Activated CD4-positive, alpha-beta T cell treated with anti-CD3 and anti-CD28 coated beads for 36 hours (primary cell): ENCODE measurements at places on chromosomes 2 and 18.

GRCh38 chr2:50952596-50952995 is 79.3 kb downstream of the NRXN1 start:
- H3K4me3 ChIP-seq = no peak overlapping the region
- H3K27me3 ChIP-seq = no peaks in the 10 kb centered on the region

- no peak overlapping the region for H3K27ac ChIP-seq
- peak overlapping the region; percentile 15 for H3K4me3 ChIP-seq
- peaks cover 13% of the 10 kb centered on the region for H3K4me1 ChIP-seq
- DNase-seq = no peak
These were observed 674 bp downstream of the EVX2 start for GRCh38 chr2:176082824-176083751.

- DNase-seq = no peak
- peaks cover 92% of the 10 kb centered on the region for H3K4me1 ChIP-seq
- no peak overlapping the region for H3K4me3 ChIP-seq
- H3K27ac ChIP-seq = no peak overlapping the region
- no peaks in the 10 kb centered on the region for H3K27me3 ChIP-seq
- peaks cover 40% of the 10 kb centered on the region for H3K36me3 ChIP-seq
These were observed 16.0 kb downstream of the ACTR3 start for GRCh38 chr2:113905886-113906285.

GRCh38 chr18:26470011-26470637 is 78.2 kb downstream of the KCTD1 start:
- H3K27me3 ChIP-seq = no peaks in the 10 kb centered on the region
- no peak overlapping the region for H3K4me3 ChIP-seq
- H3K27ac ChIP-seq = no peak overlapping the region
- DNase-seq = no peak
- no peaks in the 10 kb centered on the region for H3K36me3 ChIP-seq
- no peaks in the 10 kb centered on the region for H3K4me1 ChIP-seq

DNA sequence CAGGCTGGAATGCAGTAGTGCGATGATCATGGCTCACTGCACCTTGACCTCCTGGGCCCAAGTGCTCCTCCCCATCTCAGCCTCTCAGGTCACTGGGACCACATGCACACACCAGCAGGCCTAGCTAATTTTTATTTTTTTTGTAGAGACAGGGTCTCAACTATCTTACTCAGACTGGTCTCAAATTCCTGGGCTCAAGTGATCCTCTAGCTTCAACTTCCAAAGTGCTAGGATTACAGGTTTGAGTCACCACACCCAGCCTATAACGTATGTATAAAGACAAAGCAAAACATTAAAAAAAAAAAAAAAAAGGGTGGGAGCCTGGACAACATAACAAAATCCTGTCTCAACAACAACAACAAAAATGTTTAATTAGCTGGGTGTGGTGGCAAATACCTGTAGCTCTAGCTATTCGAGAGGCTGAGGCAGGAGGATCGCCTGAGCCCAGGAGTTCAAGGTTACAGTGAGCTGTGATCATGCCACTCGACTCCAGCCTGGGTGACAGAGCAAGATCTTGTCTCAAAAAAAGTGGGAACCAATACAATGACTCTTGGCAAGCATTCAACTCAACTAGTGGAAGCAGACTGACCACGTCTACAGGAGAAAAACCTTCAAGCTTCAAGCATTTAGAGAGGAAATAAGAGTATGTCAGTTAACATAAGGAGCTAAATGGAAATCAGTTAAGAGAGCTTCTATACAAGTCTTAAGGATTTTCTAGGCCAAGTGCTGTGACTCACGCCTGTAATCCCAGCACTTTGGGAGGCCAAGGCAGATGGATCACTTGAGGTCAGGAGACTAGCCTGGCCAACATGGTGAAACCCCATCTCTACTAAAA is 2.6 kb downstream of the GTF3C2 start:
- peaks cover 26% of the 10 kb centered on the region for H3K36me3 ChIP-seq
- H3K4me3 ChIP-seq = peak overlapping the region; percentile 28
- DNase-seq = no peak
- peaks cover 53% of the 10 kb centered on the region for H3K4me1 ChIP-seq

- no peaks in the 10 kb centered on the region for H3K4me1 ChIP-seq
- H3K27me3 ChIP-seq = peaks cover 2% of the 10 kb centered on the region
- no peaks in the 10 kb centered on the region for H3K36me3 ChIP-seq
- no peak overlapping the region for H3K27ac ChIP-seq
These were observed 688.0 kb upstream of the ZEB2 start for GRCh38 chr2:145207884-145208283.

DNA sequence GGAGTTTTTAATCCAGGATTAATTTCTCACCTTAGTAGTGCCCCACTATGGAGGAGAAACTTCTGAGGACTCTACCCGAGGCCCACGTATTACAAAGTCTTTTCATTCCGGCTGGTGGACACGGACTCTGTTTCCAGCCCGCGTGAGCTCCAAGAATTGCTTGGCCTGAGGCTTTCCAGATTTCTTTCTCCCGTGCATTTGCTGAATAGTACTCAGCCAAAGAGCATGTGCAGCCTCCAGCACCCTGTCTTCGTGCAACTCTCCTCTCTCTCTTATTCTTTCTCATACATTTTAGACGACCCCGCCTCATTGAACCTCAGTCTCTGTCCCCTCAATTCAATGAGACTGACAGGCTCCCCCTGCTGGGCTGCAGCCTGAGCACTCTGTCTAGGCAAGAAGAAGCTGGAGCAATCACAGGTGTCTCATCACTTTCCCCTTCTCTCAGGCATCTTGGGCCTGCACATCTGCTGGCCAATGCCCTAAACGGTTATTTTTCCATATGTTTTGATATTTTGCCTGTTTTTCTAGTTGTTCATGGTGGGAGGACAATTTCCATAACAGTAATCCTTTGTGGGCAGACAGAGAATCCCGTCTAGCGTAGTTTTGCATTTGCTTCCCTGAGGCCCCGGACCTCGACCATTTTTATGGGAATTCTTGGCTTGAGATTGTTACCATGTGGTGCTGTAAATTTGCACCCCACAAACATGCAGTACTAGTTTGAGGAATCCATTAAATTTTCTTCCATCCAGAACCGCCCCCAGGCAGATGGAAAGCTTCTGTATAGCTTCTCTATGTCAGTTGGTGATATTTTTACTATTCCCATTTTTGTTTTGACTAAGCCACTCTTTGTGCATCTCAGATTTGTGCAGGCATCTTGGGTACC is 50.1 kb upstream of the LPIN2 start:
- no peaks in the 10 kb centered on the region for H3K27me3 ChIP-seq
- no peaks in the 10 kb centered on the region for H3K36me3 ChIP-seq
- peak overlapping the region; percentile 2 for H3K4me3 ChIP-seq
- DNase-seq = peak; percentile 88
- peaks cover 65% of the 10 kb centered on the region for H3K4me1 ChIP-seq

DNA sequence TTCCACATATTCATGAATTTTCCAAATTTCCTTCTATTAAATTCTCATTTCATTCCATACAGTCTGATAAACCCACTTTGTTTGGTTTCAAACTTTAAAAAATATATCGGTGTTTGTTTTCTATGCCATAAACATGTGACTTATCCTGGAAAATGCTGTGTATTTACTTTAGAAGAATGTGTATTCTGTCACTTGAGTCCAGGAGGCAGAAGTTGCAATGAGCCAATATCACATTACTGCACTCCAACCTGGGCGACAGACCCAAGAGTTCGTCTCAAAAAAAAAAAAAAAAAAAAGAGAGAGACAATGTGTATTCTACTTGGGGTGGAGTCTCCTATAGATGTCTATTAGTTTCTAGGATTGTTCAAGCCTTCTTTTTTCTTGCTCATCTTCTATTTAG is 31.8 kb downstream of the MBD5 start:
- no peaks in the 10 kb centered on the region for H3K27me3 ChIP-seq
- no peak overlapping the region for H3K4me3 ChIP-seq
- H3K4me1 ChIP-seq = peaks cover 20% of the 10 kb centered on the region
- no peak overlapping the region for H3K27ac ChIP-seq

DNA sequence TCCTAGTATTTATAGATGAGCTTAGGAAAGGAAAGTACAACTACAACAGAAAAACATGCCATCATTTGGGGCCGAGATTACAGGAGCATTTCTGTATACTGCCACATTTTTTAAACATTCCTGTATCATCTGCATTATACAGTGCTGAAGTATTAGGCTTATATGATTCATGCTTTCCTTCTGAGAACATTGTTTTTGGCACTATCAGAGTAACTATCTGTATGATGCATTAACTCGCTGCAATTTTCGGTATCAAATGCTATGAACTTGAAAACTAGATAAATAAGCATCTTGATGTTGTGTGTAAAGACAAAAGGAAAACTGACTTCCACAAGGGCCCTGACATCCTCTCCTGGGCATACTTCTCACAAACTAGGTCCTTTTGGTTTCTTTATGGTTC is 102.0 kb downstream of the RIT2 start:
- no peaks in the 10 kb centered on the region for H3K36me3 ChIP-seq
- H3K4me1 ChIP-seq = no peaks in the 10 kb centered on the region
- DNase-seq = no peak
- H3K27ac ChIP-seq = no peak overlapping the region
- no peak overlapping the region for H3K4me3 ChIP-seq
- no peaks in the 10 kb centered on the region for H3K27me3 ChIP-seq

- no peak for DNase-seq
- no peak overlapping the region for H3K4me3 ChIP-seq
- no peak overlapping the region for H3K27ac ChIP-seq
- H3K4me1 ChIP-seq = no peaks in the 10 kb centered on the region
- peaks cover 5% of the 10 kb centered on the region for H3K27me3 ChIP-seq
- H3K36me3 ChIP-seq = no peaks in the 10 kb centered on the region
These were observed 55.5 kb downstream of the SGPP2 start for GRCh38 chr2:222479859-222480258.

- H3K36me3 ChIP-seq = no peaks in the 10 kb centered on the region
- peaks cover 2% of the 10 kb centered on the region for H3K4me1 ChIP-seq
- peaks cover 8% of the 10 kb centered on the region for H3K27me3 ChIP-seq
- DNase-seq = no peak
These were observed 88.4 kb upstream of the CAVIN2 start for GRCh38 chr2:191935247-191935646.

DNA sequence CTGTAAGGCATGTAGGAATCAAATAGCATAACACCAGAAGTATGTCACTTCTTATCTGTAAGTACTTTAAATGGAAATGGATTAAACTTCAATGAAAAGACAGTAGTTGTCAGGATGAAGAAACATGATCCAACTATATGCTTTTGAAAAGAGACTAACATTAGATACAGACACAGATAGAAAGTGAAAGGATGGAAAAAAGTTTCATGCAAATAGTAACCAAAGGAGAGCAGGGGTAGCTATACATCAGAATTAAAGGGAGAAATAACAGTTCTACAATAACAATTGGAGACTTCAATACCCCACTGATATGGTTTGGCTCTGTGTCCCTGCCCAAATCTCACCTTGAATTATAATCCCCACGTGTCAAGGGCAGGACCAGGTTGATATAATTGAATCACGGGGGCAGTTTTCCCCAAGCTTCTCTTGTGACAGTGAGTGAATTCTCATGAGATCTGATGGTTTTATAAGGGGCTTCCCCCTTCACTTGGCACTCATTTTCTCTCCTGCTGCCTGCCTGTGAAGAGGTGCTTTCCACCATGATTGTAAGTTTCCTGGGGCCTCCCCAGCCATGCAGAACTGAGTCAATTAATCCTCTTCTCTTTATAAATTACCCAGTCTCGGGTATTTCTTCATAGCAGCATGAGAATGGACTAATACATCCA is 205.4 kb upstream of the CDH2 start:
- no peaks in the 10 kb centered on the region for H3K36me3 ChIP-seq
- no peak overlapping the region for H3K27ac ChIP-seq
- H3K27me3 ChIP-seq = no peaks in the 10 kb centered on the region
- H3K4me3 ChIP-seq = no peak overlapping the region

GRCh38 chr18:9578306-9578705 is 36.1 kb downstream of the PPP4R1 start:
- no peaks in the 10 kb centered on the region for H3K27me3 ChIP-seq
- peaks cover 41% of the 10 kb centered on the region for H3K36me3 ChIP-seq
- no peak overlapping the region for H3K4me3 ChIP-seq
- no peaks in the 10 kb centered on the region for H3K4me1 ChIP-seq

GRCh38 chr2:139544186-139544851 is 764.1 kb upstream of the NXPH2 start:
- H3K4me1 ChIP-seq = no peaks in the 10 kb centered on the region
- H3K36me3 ChIP-seq = no peaks in the 10 kb centered on the region

- H3K27me3 ChIP-seq = peaks cover 38% of the 10 kb centered on the region
- H3K4me3 ChIP-seq = peak overlapping the region; percentile 36
- no peaks in the 10 kb centered on the region for H3K36me3 ChIP-seq
- no peak overlapping the region for H3K27ac ChIP-seq
- H3K4me1 ChIP-seq = peaks cover 2% of the 10 kb centered on the region
These were observed 33.1 kb upstream of the NPC1 start for GRCh38 chr18:23619388-23619881.

- no peak overlapping the region for H3K4me3 ChIP-seq
- no peak overlapping the region for H3K27ac ChIP-seq
- no peak for DNase-seq
- no peaks in the 10 kb centered on the region for H3K27me3 ChIP-seq
These were observed 168.5 kb downstream of the CBLN2 start for GRCh38 chr18:72375618-72376017.

GRCh38 chr18:58455314-58456188 is 173.3 kb downstream of the ALPK2 start:
- peaks cover 2% of the 10 kb centered on the region for H3K4me1 ChIP-seq
- H3K36me3 ChIP-seq = no peaks in the 10 kb centered on the region
- H3K27me3 ChIP-seq = no peaks in the 10 kb centered on the region
- H3K27ac ChIP-seq = no peak overlapping the region

GRCh38 chr2:74005786-74006185 is 21.1 kb downstream of the TET3 start:
- peaks cover 16% of the 10 kb centered on the region for H3K36me3 ChIP-seq
- no peak overlapping the region for H3K4me3 ChIP-seq
- peaks cover 70% of the 10 kb centered on the region for H3K4me1 ChIP-seq
- H3K27me3 ChIP-seq = no peaks in the 10 kb centered on the region
- H3K27ac ChIP-seq = no peak overlapping the region

GRCh38 chr18:6610466-6610865 is 119.0 kb upstream of the ARHGAP28 start:
- no peak overlapping the region for H3K4me3 ChIP-seq
- H3K4me1 ChIP-seq = no peaks in the 10 kb centered on the region
- H3K36me3 ChIP-seq = no peaks in the 10 kb centered on the region
- DNase-seq = no peak
- H3K27ac ChIP-seq = no peak overlapping the region

DNA sequence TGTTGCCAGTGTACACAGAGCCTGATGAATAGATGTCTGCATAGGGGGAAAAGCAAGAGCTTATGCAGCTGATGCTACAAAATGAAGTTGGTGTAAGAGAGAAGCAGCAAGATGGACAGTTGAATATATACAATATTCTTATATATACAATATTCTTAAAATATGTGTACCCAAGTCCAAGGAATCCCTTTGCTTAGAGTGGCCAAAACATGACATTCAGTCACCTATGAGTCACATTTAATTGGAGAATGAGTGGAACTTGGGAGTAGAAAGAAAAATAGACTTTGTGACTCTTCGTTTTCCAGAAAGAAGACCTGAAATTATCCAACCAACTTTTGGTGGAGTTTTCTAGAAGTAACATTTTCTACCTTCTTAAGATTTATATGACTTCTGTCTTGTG is 81.8 kb downstream of the SCN9A start:
- H3K27me3 ChIP-seq = no peaks in the 10 kb centered on the region
- no peaks in the 10 kb centered on the region for H3K4me1 ChIP-seq
- no peak overlapping the region for H3K27ac ChIP-seq
- no peak for DNase-seq
